HFFc6 (cell line): ENCODE measurements at places on chromosomes 12 and 14. TPM values are rescaled to one million over a fixed set of nuclear protein-coding genes. Genes with fewer than 3 reads are reported as not detected.
A peak's percentile ranks its signal among the peaks of the same experiment; 100 is the strongest.

DNA sequence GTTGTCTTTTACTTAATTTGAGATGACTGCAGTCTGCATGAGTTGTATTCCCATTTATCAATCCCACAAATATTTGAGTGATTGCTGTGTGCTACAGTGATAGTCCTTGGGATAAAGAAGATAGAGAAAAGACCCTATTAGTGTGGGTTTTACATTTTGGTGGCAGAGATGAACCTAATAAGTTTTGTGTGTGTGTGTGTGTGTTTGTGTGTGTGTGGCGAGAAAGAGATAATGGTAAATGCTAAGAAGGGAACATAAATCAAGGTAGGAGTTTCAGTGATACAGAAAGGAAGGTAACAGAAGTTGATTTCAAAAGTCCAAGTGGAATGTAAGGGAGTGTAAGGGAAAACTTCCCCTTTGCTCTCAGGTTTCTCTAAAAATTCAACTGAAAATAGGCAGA lies 2.6 kb upstream of the DDX55 start:
- DNase-seq, result no peak

GRCh38 chr12:108305520-108305919 lies 33.6 kb downstream of the CMKLR1 start:
- DNase-seq, result peak; percentile 29

DNA sequence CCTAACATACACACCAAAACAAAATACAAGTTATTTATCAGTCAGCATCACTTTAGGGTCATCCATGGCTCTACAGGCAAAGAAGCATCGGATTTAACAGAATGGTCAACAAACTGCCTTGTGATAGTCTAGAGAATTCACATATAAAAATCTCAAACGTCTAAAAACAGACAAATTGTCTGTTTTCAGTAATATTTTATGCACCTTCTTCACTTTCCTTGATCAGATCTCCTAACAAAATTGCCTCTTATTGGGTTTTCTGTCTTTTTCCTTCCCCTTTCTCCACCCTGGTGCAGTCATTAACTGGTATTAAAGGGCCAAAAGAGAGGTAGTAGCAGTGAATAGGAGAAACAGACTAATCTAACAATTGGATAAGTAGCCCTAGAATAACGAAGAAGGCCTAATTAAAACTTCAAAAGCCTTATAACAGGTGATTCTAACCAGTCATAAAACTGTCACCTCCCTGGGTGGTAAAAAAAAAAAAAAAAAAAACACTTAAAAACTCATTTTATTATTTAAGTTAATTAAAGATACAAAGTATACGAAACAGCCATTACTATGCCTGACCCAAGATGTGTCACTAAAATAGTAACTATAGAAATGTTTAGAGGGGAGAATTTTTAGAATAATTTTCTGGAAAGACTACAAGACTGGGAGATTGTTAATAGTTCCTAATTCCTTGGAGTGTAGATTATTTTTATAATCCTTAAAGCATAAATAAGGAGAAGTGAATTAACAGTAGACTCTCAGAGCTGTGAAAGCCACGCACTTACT lies 1.5 kb downstream of the KIF21A start:
- no peak for DNase-seq

- DNase-seq, result no peak
These were observed 183.9 kb upstream of the PWP1 start for GRCh38 chr12:107501681-107502080.

DNA sequence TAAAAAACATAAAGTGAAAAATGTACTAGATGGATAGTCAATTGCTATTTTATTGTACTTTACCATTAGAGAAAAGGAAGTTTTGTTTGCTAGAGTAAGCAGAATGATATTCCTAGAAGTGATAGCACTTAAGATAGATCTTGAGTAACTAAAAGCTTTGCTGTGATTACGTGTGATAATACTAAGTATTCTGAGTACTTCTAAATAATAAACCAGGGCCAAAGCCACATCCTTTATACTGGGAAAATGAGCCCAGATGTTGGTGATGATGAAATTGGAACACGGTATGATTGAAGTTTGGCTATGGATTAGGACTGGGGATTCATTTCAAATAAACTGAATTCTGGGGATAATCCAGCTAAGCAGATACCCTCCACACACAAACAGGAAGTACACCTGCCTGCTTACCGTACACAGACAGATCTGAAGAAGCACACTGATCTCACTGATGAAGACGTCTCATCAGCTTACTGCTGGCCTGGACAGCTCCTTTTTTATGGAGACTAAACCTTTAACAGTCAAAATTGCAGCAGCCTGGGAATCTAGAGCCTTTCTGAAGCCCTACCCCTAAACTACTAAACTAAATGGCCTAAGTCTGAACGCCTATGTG lies 199.8 kb downstream of the LRFN5 start:
- no peak for DNase-seq

GRCh38 chr14:74038020-74038859 lies 19.1 kb downstream of the BBOF1 start:
- peak; percentile 66 for DNase-seq

GRCh38 chr14:105324080-105324778 lies 9.7 kb downstream of the PACS2 start:
- no peak for DNase-seq

The GYS2 gene
- total RNA-seq, result not detected in 2 replicates

The RNASE3 gene
- not detected in 3 replicates for total RNA-seq

- DNase-seq, result no peak
These were observed 57.9 kb downstream of the ASCL4 start for GRCh38 chr12:107832441-107832840.

The TDP1 gene
- total RNA-seq, result 16.8 to 23.6 TPM (median 20.8 TPM) in 3 replicates

DNA sequence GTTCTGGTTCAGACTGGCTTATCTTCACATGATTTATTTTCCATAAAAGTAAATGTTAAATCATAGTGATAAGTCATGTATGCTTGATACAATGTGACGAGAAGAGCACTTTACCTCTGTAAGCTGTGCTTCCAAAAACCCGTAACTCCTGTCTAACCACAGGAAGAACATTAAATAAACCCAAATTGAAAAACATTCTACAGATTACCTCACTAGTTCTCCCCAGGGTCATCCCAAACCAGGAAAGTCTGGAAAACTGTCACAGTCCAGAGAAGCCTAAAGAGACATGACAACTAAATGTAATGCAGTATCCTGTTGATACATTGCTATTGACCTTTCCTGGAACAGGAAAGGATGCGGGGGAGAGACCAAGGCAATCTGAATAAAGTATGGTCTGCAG lies 32.5 kb upstream of the DUSP6 start:
- no peak for DNase-seq
